ENCODE measurements at places on chromosomes 6 and 20.

DNA sequence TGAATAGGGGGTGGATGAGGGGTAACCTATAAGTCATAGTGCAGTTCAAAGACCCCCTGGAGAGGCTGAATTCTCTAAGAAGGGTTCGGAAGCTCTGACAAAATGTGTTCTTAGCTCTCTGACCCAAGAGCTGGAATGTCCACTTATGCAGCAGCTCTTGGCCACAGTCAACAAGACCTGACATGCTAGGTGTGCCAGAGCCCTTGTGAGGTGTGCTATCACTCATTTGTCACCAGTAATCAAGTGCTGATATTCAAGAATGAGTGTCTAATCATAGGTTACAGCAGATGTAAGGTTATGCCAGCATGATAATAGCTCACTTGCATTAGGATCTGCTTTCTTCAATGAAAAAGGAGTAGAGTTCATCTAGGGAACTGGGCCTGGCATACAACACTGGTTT, 28.1 kb downstream of the TOMM6 start:
- no peak for DNase-seq
- peaks cover 2% of the 10 kb centered on the region for H3K36me3 ChIP-seq
- no peak overlapping the region for H3K27ac ChIP-seq
- H3K4me1 ChIP-seq = no peaks in the 10 kb centered on the region

GRCh38 chr6:45486736-45487135, 109.0 kb upstream of the SUPT3H start:
- no peak overlapping the region for H3K4me3 ChIP-seq
- no peak overlapping the region for H3K27ac ChIP-seq
- no peak for DNase-seq
- H3K36me3 ChIP-seq = no peaks in the 10 kb centered on the region
- no peaks in the 10 kb centered on the region for H3K4me1 ChIP-seq

DNA sequence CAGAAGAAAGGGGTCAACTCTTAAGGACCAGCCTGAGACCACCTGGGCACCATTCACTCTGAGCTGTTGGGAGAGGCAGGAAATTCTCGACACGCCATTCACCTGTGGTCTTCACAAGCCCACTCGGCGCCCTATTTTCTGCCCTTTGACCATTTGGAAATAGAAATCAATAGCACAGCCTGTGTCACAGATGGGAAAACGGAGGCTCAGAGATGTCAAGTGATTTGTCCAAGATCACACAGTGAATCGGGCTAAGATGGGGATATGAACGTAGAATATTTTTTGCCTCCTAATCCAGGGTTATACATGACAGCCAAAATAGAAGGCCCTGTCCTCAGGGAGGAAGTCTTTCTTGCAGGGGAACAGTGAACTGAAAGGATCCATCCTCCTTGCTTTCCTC, 3.0 kb upstream of the APOBEC2 start:
- H3K36me3 ChIP-seq = no peaks in the 10 kb centered on the region
- H3K4me1 ChIP-seq = peaks cover 5% of the 10 kb centered on the region
- H3K27me3 ChIP-seq = no peaks in the 10 kb centered on the region
- DNase-seq = no peak

- no peak for DNase-seq
- H3K4me3 ChIP-seq = no peak overlapping the region
- H3K4me1 ChIP-seq = no peaks in the 10 kb centered on the region
- no peaks in the 10 kb centered on the region for H3K27me3 ChIP-seq
Measured at GRCh38 chr20:17490501-17490900, 40.7 kb downstream of the BFSP1 start.

DNA sequence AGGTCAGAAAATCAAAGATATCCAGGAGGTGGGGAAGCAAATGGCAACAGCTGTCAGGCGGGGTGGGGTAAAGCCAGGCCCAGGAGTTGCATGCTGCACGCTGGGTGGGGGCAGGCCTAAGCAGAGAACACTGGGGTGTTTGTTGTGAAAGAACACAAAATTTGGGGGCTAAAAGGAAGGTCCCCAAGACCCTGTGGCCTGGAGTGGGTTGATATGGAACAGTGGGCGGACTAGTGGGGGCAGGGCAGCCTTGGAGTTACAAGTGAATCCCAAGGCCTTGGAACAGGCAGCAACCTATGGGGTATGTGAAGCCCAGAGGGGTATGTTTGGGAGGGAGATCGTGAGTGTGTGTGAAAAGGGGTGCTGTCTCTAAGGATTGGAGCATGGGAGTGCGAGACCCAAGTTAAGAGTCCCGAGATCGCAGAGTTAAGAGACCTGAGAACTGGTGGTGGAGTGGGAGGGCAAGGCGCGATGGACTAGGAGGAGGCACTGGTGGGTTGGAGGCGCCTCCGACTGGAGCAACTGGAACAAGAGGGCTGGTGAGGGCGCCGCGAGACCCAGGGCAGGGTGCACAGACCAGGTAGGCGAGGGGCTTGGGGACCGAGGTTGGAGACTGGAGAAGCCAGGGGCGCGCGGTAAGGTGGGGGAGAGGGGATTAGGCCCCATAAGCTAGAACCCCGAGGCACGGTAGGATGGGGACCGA, 658 bp downstream of the CUL7 start:
- H3K36me3 ChIP-seq = peaks cover 31% of the 10 kb centered on the region
- peaks cover 6% of the 10 kb centered on the region for H3K4me1 ChIP-seq
- H3K4me3 ChIP-seq = peak overlapping the region; percentile 87
- H3K27ac ChIP-seq = peak overlapping the region; percentile 86
- no peak for DNase-seq

DNA sequence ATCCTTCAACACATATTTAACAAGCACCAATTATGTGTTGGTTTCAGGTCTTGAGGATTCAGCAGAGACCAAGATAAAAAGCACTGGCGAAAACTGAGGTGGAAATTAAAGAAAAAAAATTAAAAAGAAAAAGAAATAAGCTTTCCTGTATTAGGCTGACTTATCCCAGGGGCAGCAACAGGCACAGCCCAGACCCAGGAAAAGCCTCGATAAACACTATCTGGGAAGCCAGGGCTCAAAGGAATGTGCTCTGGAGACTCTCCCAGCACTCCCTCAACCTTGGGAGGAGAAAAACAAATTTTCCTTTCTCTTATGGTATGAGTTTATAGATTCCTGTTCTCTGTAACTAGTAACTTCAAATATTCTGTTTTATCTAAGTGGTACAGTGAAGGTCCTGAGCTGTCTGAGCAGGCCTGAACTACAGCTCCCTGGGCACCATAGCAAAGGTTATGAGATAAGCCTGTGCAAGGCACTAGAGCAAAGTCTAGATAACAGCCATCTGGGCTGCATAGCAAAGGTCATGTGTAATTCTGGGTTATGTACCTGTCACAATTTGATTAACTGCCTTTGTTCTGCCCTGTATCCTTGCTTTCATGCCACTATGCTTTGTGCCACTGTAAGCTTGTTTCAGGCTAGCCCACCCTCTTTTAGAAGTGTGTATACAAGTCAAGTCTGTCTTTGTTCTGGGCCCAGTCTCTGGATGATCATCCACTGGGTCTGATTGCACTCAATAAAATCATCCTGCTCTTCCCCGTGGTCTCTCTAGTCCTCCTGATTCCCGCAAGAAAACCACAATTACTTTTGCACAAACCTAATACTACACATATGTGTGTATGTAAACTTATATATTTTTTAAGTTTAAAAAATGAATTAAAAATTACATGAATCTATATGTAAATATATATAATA, 54.0 kb downstream of the IL22RA2 start:
- no peak for DNase-seq
- no peaks in the 10 kb centered on the region for H3K27me3 ChIP-seq
- H3K27ac ChIP-seq = no peak overlapping the region
- no peaks in the 10 kb centered on the region for H3K4me1 ChIP-seq

GRCh38 chr20:3606021-3606420, 57.2 kb downstream of the GFRA4 start:
- no peaks in the 10 kb centered on the region for H3K27me3 ChIP-seq
- no peak overlapping the region for H3K27ac ChIP-seq
- H3K4me1 ChIP-seq = no peaks in the 10 kb centered on the region
- no peak overlapping the region for H3K4me3 ChIP-seq
- no peak for DNase-seq

GRCh38 chr6:122787721-122788120, 1.3 kb upstream of the SMPDL3A start:
- no peak overlapping the region for H3K27ac ChIP-seq
- H3K36me3 ChIP-seq = no peaks in the 10 kb centered on the region
- no peaks in the 10 kb centered on the region for H3K27me3 ChIP-seq
- DNase-seq = no peak

GRCh38 chr20:8895472-8895871, 173.4 kb upstream of the PLCB4 start:
- no peaks in the 10 kb centered on the region for H3K4me1 ChIP-seq
- no peaks in the 10 kb centered on the region for H3K27me3 ChIP-seq
